ENCODE measurements at places on chromosomes 16 and 17.
A peak's percentile ranks its signal among the peaks of the same experiment; 100 is the strongest.

- DNase-seq, result no peak
Observed at GRCh38 chr17:4179071-4179470, 36.1 kb downstream of the CYB5D2 start.

- no peak for DNase-seq
Observed at GRCh38 chr16:79598348-79599181, 2.0 kb downstream of the MAF start.

DNA sequence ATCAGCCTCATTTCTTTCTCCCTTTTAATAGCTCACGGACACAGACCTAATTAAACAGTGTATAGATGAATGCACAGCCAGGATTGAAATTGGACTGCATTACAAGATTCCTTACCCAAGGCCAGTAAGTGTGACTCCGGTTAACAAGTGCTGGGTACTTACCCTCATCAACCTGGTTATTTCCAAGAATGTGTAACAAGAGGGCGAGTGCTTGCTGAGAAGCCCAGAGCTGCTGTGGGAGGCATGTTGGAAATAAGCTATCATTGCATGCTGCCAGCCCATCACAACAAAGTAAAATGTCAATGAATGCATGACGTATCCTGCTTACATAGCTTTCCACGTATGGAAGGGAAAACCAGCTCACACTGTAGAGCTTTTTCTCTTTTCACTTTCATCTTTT is 19.5 kb downstream of the LYRM1 start:
- DNase-seq, result no peak

GRCh38 chr16:27954191-27954590 is 109.3 kb downstream of the GSG1L start:
- no peak for DNase-seq

DNA sequence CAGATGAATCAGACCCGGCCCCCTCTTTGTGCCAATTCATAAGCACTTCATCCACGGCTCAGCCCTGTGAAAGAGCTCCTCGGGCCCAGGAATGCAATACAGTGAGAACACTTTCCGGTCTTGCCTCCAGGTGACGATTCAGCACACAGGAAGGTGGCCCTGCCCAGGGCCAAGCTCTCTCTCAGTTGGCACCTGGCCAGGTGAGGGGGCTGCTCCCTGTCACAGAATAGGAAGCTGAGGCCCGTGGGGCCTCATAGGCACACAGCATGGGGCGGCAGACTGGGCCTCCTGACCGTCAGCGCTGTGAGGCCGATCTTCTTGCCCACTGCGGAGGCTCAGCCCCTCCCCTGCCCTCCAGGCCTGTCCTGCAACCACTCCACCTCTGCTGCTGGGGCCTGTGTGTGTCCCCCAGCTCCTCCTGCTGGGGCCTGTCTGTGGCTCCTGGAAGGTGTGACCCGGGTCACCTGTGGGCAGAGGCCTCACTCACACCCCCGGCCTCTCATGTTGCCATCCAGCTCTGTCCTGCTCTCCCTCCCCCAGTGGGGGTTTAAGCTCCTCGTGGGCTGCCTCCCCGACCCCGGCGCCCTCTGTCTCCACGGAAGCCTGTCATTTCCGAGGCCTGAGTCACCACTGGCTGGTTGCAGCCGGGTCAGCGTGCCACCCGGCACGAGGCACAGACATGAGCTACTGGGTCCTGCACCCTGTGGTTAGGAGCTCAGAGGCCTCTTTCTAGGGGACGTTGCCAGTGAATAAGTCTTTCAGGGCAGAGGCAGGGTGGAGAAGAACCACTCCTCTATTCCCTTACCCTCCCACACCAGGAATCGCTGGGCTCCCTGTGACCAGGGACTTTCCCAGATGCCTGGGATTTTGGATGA is 114.4 kb downstream of the SEC14L1 start:
- DNase-seq, result no peak

DNA sequence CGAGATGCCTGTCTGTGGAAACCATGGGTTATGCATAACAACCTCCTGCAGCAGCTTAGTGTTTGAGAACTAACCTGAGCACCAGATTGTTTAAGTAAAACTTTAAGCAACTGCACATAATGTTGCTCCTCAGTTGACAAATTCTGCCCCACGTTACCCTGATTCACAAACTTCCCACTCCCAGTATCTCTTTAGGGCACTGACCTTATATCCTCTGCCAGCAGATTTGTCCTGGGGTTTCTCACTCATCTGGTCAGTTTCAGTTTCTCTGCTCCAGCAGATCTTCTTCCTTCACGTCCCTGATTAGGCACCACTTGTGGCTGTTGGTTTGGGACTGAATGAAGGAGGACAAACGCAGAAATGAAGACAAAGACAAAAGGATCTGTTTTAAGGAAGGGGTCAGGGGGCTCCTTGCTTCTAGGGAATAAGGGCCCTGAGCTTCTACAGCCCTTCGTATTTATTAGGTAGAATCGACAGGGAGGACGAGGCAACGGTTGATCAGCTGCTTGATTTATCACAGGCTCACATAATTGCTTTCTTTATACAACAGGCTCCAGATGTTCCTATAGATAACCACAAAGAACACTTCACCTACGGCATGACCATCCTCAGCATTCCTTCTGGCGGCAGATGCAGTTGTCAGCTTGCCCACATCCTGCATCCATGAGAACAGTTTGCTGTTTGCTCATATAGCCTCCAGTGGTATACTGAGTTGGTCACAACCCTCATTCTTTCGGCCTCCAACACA is 13.5 kb upstream of the ZNF689 start:
- DNase-seq, result no peak

DNA sequence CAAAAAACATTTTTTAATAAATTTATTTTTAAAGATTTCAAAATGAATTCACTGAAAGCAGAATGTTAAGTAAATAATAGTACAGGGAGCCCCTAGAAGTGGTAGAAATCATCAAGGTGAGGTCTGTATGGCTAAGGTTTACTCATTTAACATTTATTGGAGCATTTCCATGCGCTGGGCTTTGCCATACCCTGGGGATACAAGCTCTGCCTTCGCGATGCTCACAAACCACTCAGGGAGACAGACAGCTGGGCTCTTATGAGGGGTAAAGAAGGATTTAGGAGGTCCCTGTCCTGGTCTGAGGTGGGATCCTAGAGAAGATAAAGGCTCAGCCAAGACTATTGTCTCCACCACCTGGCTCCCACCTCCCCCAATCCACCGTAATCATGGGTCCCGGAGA is 11.3 kb upstream of the LPCAT2 start:
- DNase-seq, result no peak

DNA sequence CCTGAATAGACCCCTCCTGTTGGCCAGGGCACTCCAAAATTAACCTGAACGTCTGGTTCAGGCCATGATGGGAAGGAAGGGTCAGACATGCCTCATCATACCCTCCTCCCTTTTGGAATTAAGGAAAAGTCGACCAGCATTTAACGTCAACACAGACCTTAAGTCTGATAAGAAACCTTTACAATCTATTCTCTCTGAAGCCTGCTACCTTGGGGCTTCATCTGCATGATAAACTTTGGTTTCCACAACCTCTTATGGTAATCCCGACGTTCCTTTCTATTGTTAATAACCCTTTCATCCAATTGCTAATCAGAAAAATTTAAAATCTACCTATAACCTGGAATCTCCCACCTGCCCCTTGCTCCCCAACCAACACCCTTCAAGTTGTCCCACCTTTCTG is 358.5 kb downstream of the CDH8 start:
- no peak for DNase-seq

GRCh38 chr17:76528156-76528527 is 9.4 kb downstream of the CYGB start:
- no peak for DNase-seq

GRCh38 chr16:51881731-51882130 is 665.2 kb downstream of the TOX3 start:
- DNase-seq, result no peak

- DNase-seq, result no peak
Observed at GRCh38 chr16:56605475-56605874, 2.9 kb upstream of the MT2A start.

DNA sequence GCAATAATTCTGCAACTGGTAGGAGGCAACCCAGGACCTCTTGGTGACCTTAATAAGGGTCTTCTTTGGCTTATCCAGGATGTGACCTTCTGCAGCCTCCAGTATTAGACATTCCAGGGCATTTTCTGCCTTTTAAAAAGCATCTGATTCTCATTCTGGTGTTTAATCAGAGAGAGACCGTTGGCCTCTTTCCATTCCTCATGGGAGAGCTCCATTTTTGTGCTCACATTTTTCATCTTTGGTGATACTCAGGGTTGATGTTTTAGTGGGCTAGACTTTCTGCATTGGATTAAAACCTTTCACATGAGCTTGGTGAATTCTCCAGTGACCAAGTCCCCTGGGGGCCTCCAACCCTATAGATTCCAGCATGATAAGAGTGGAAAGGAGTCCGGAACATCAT is 150.2 kb upstream of the CACNG5 start:
- DNase-seq, result no peak

DNA sequence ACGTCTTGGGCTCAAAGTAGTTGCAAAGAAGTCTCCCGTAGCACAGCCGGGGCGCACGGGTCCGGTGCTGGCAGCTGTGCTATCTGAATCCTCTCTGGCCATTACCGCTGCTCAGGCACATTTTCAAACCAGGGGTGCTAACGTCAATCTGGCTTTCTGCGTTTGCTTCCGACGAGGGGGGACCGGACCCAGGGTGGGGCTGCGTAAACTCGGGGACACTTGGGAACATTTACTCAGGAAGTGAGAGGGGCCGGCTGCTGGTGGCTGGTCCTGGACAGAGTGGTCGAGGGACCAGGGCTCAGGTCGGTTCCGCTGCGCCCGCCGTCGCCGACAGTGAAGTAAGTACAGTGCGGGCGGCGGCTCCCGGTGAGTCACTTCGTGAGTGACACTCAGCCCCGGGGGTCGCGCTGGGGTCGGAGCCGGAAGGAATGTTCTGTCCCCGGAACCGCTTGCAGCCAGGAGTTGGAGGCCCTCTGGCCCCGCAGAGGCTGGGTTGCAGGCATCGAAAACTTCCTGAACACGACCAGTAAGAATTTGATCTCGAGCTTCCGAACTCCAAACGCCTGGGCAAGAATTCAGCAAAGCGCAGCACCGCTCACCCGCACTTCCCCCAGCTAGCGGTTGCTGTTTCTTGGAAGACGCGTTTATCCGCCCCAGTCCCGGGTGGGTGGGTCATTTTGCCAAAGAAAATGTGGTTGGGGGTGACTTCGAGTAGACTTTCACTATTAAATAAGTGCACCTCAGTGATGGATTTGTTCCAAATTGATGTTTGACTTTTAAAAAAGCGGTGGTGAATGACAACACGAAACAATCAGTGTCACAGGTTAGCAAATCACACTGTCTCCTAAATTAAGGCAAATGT is 1.4 kb upstream of the HS3ST3B1 start:
- DNase-seq, result peak; percentile 40

DNA sequence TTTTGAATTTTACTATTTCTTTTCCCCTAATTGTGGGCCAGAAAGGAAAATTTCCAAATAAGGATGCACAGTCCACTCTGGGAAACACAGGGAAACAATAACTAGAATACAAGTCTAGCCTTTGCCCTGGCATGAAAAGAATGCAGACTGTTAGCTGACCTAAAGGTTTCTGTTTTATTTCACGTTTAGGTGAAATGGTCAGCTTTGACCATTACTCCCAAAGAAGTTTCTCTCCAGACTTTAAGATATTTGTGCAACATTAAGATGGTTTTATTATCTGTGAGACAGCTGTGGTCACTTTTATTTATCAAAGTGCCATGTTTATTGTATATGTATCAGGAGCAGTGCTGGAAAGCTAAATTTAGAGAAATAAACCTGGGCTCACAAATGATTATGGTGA is 163.9 kb downstream of the SPECC1 start:
- DNase-seq, result no peak

- no peak for DNase-seq
Observed at GRCh38 chr16:29198231-29198630, 208.3 kb downstream of the NPIPB11 start.

DNA sequence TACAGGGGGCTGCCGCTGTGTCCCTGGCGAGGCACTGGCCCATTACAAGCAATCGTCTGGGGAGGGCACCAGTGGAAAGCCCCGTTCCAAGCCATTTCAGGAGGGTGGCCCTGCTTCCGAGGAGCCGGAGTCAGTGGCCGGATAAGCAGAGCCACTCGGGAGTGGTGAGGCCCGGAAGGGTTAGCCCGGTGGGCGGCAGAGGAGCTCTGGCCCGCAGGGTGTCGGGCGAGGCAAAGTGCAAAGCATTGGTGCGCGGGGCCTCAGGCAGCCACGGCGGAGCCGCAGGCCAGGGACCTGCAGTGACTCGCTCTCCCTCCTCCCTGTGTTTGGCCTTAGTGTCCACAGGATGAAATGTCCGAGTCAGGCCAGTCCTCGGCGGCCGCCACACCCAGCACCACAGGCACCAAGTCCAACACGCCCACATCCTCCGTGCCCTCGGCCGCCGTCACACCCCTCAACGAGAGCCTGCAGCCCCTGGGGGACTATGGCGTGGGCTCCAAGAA is 24.6 kb downstream of the NME3 start:
- DNase-seq, result no peak

DNA sequence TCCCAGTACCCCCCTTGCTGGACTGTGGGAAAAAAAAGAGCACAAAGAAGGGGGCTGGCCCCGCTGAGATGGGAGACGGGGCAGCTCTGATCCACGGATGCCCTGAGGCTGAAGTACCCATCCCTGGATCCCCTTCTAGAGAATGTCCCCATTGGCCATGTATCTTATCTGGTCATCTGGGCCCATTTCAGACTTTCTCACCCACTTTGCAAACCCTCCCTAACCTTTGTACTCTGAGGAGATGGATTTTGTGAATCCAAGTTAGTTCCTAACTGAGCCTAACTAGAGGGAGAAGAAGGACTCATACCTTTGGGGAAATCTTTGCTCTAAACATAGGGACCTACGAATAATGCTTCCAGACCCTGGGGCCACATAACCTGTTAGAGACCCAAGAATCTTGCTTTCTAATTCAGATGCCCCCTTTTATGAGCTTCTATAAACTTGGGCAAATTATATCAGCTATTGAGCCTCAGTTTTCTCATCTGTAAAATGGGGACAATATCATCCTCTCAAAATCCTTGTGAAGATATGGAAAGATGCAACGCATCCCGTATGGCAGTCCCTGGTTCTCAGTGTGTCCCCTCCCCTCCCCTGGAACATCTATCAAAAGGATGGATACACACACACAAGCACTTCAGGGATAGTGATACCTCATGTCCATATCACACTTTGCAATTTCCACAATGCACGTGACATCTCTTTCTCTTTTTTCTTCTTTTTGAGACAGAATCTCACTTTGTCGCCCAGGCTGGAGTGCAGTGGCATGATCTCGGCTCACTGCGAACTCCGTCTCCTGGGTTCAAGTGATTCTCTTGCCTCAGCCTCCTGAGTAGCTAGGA is 16.8 kb upstream of the FZD2 start:
- DNase-seq, result no peak

GRCh38 chr17:36842963-36843558 is 94.2 kb upstream of the LHX1 start:
- DNase-seq, result no peak

- DNase-seq, result no peak
Observed at GRCh38 chr16:30985401-30986128, 558 bp downstream of the HSD3B7 start.

- DNase-seq, result no peak
Observed at GRCh38 chr17:20216853-20217252, 207.7 kb downstream of the SPECC1 start.

- DNase-seq, result no peak
Observed at GRCh38 chr17:156094-156621, 18.8 kb downstream of the SCGB1C2 start.

- no peak for DNase-seq
Observed at GRCh38 chr17:38900978-38901656, 24.3 kb upstream of the LASP1NB start.

GRCh38 chr16:86483-86952 is 8.5 kb downstream of the MPG start:
- DNase-seq, result no peak

GRCh38 chr17:73974536-73974935 is 228.9 kb upstream of the RPL38 start:
- DNase-seq, result no peak

Data from GM20000 (cell line).